ENCODE measurements at places on chromosomes 11 and 22.

DNA sequence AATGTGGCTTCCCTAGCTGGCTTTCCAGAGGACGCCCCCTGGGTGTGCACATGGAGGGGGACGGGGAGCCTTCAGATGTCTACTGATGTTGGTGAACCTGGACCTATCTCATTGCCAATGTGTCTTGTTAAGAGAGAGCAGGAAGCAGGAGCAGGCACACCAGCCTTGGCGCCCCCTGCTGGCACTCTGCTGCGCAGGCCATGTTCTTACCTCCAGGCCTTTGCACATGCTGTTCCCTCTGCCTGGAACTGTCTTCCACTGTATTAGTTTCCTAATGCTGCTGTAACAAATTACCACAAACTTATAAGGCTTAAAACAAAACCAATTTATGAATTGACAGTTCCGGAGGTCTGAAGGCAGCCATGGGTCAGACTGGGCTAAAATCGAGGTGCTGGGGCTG lies 23.6 kb upstream of the MN1 start:
- no peak for DNase-seq

- no peak for DNase-seq
Measured at GRCh38 chr11:72885749-72886609, 71.8 kb downstream of the ATG16L2 start.

DNA sequence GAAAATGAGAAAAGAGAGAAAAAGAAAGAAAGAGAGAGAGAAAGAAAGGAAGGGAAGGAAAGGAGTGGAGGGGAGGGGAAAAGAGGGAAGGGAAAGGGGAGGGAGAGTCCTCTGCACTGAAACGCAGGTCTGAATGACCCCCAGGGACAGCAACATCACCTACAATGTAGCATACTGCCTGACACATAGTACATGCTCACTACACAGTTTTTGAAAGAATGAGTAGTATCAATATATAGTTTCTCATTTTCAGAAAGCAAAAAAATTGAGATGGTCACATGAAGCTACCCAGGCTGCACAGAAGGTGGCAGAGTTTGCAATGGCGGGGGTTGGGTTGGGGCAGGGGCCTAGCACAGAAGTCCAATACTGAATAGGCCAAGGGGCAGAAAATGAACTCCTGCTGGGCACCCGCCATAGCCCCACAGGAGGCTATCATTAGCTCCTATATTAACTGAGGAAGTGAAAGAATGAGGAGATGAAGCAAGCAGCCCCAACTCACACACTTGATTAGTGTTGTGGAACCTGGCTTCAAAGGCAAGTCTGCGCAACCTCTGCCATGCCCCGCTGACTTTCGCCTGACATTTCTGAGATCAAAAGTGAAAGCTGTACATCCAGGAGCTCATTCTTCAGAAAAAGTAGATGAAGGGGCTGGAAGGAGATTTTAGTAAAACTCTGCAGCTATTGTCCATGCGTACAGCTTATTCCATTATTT lies 241.2 kb upstream of the SYN3 start:
- DNase-seq: no peak

DNA sequence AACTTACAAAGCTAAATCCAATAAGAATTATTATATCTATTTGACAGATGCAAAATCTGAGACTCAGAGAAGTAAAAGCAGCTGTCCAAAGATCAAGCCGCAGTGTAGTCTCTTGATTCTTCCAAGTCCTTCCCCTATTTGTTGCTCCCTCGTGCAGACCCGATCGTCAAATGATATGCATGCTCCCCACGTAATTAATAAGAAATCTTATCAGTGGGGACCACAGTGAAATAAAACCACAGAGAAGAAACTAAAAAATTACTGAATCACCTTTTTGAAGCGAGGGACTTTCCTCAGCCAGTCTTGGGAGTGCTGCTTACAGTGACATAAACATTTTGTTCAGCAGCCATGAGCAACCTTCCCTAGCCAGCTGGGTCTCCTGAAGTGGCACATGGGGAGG lies 64.6 kb downstream of the SERGEF start:
- DNase-seq: no peak

All from LHCN-M2 (cell line).